Anterior cingulate cortex (tissue), 58 donors: ENCODE measurements at places on chromosomes 6 and 20.

GRCh38 chr20:32080783-32081182 lies 28.7 kb upstream of the TM9SF4 start:
- no peak for DNase-seq

- DNase-seq, result no peak
Measured at GRCh38 chr6:53801022-53801421, 6.2 kb downstream of the LRRC1 start.

- DNase-seq, result no peak
Measured at GRCh38 chr20:20363799-20364592, 3.9 kb upstream of the INSM1 start.

- DNase-seq, result no peak
Measured at GRCh38 chr20:62627901-62628612, 14.2 kb upstream of the SLCO4A1 start.

- no peak for DNase-seq
Measured at GRCh38 chr20:48594533-48594932, 233.3 kb downstream of the PREX1 start.

GRCh38 chr6:30744054-30744805 lies at the start of gene IER3:
IER3 (minus strand) TSS chr6:30744547; CDS start chr6:30744518, 29 bp downstream.
- DNase-seq, result peak; percentile 23

- DNase-seq, result no peak
Measured at GRCh38 chr20:717271-717670, 41.7 kb upstream of the SCRT2 start.

GRCh38 chr20:16816192-16816591 lies 68.0 kb downstream of the OTOR start:
- no peak for DNase-seq

DNA sequence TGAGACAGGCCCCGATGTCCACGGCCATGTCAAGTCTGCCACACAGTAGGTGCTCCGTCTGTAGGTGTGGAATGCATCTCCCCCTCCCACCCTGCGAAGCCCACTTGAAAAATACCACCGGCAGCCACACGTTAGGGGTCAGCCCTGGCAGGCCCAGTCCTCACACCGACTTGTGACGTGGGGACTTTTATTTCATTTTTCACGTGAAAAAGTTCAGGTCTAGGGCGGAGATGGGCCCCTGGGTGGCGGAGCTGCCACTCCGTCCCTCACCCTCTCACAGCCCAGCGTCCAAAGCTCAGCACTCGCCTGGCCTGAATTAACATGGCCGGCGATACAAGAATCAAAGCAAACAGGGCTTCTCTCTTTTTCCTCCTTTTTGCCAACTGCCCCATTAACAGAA lies 3.8 kb upstream of the TUBB1 start:
- DNase-seq, result no peak

- DNase-seq, result no peak
Measured at GRCh38 chr6:97917369-97917768, 634.4 kb upstream of the MMS22L start.

DNA sequence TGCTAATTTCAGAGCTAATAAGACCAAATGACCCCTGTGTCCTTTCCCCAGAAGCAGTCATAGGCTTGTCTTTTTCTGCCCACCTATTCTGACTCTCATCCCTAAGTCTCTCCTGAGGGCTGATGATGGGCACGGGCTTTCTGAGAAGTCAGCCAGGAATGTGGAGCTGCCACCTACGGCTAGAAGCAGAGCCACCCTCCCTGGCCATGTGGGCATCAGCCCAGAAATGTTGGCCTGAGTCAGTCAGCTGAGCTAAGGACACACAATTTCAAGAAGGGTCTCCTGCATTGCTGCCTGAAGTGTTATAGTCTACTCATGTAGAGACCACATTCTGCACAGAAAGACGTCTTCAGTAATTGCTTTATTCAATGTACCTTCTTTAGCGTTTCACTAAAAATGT lies 17.1 kb downstream of the MYLIP start:
- no peak for DNase-seq

- peak; percentile 20 for DNase-seq
Measured at GRCh38 chr6:45714741-45715507, 300.7 kb downstream of the CLIC5 start.

GRCh38 chr6:26235302-26235670 lies 129.7 kb upstream of the BTN3A2 start:
- no peak for DNase-seq

DNA sequence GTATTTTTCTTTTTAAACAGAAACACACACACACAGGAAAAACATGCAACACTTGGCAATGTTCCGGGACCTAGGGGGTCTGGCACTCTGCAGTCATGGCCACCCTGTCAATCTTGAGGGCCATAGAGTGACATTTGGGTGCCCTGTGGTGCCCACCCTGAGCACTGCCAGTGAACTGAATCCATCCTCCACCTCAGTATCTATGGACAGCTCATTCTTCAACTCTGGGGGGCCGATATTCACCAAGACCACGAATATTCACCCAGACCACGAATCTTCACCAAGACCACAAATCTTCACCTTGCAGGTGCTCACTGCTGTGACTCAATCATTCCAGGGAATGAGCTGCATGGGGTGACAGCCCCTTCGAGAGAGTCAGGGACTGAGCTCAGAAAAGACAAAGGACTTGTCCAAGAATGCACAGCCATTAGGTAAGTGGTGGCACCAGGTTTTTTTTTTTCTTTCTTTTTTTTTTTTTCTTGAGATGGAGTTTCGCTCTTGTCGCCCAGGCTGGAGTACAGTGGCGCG lies 19.1 kb downstream of the SNAI1 start:
- DNase-seq, result no peak
